ENCODE measurements at places on chromosomes 13 and 19.

- DNase-seq, result no peak
Measured at GRCh38 chr13:40933508-40934204, 85.5 kb downstream of the ELF1 start.

- DNase-seq, result peak; percentile 52
Measured at GRCh38 chr19:4576016-4576933, 16.8 kb upstream of the SEMA6B start.

DNA sequence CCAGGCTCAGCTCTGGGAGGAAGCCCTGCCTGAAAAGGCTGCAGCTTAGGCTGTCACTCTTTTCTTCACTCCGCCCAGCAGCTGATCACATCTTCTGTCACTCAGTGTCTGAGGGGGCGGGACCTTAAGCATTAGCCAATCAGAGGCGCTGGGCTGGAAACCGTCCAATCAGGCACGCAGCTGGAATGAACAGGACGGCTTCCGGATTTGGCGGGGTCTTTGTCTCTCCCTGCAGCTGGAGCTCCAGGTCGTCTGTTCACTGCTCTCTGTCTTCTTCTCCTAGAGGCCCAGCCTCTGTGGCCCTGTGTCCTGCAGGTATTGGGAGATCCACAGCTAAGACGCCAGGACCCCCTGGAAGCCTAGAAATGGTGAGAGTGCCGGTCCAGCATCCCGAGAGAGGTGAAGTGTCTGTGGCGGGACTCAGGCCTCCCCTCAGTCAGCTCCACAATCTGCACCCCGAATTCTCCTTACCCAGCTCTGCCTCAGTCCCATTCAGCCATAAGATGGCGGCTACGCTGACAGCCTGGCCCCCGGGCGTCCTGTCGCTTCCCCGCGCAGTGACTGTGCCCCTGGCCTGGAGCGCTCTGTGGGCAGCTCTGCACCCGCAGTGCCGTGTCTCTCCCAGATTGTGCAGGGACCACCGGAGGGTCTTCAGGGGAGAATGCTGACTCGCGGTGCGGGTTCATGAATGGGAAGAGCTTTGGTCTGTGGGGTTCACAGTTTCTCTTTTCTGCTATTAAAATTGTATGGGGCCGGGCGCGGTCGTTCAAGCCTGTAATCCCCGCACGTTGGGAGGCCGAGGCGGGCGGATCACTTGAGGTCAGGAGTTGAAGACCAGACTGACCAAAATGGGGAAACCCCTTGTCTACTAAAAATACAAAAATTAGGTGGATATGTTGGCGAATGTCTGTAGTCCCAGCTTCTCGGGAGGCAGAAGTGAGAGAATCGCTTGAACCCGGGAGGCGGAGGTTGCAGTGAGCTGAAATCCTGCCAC is at the start of gene ZNF66:
Gene ZNF66, plus strand, starts transcription at position 222 of the 994 bp plus-strand sequence. Its CDS starts 144 bp downstream, at position 366.
- peak; percentile 83 for DNase-seq

- no peak for DNase-seq
Measured at GRCh38 chr19:54172471-54173358, at the start of gene TMC4. TSS of gene TMC4 (minus strand) at chr19:54173160. CDS start at chr19:54173117, 43 bp downstream.

DNA sequence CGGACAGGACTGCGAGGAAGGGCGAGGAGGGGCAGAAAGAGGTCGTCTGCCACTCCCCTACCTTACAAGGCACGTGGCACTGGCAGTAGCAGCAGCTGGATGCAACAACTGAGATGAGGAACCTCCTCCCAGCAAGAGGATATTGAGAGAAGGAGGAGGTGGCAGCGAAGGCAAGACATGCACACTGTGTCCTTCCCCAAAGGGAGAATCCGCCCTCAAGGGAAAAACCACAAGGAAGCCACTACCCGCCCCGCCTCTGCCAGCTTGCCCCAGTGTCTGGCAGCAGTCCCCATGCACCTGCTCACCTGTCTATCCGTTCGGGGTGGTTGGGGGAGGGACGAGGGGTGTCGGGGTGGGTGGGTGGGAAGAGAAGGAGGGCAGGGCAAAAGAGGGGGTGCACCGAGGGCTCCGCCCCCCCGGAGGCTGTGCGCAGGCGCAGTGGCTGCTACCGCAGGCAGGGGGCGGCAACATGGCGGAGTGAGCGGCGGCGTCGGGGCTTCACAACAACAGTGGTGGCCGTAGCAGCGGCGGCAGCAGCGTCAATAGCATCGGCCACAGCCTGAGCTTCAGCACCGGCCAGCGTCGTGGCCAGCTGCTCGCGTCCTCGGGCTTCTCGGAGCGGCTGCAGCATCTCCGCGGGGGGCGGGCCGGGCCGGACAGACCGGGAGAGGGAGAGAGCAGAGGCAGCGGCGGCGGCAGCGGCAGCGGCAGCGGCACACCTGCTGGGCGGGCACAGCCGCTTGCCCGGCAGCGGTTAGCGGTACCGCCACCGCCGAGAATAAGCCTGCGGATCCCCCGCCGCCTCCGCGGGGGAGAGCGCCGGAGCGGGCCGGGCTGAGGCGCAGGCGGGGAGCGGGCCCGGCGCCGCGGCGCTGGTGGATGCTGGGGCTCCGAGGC is at the start of gene NBEA:
Gene NBEA, plus strand, starts transcription at position 436 of the 897 bp plus-strand sequence. CDS start 551 bp downstream, outside the sequence.
- DNase-seq, result peak; percentile 55
